ENCODE measurements at places on chromosomes 4 and X. TPM values are rescaled to one million over a fixed set of nuclear protein-coding genes. Genes with fewer than 3 reads are reported as not detected.

ARAF gene
- total RNA-seq = 42.5 TPM

EXOC1L gene
- total RNA-seq = not detected

CXCL10 gene
- total RNA-seq = not detected

ZBED1 gene
- total RNA-seq = 37.3 TPM

RBMXL3 gene
- not detected for total RNA-seq

MAGEA11 gene
- not detected for total RNA-seq

PGAM4 gene
- not detected for total RNA-seq

CNKSR2 gene
- total RNA-seq = not detected

NMU gene
- total RNA-seq = not detected

PRDM8 gene
- 6.2 TPM for total RNA-seq

RAB41 gene
- total RNA-seq = not detected

GC gene
- total RNA-seq = not detected

PAGE2B gene
- not detected for total RNA-seq

CYSLTR1 gene
- total RNA-seq = not detected

OPHN1 gene
- total RNA-seq = 1.4 TPM

Data from pericardium fibroblast (primary cell).